ENCODE measurements at places on chromosomes 16 and 17.
A peak's percentile ranks its signal among the peaks of the same experiment; 100 is the strongest.

DNA sequence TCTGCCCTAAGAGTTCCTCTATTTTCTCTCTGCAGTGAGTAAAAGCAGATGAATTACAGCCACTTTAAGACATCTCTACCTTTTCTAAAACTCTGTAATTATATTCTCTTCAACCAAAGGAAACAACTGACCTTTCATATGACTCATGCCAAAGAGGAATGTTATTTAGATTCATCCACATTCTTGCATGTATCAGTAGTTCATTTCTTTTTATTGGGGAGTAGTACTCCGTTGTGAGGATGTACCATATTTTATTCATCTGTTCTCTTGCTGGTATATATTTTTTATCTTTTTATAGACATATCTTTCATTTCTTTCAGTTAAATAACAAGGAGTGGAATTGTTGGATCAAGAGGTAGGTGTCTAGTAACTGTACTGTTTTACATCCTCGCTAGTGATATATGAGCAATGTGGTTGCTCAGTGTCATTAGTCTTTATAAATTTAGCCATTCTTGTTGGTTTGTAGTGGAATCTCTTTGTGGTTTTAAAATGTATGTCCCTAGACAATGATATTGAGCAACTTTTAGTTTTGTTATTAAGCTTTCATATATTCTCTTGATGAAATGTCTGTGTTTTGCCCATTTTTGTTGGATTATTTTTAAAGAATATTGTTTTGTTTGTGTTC, 7.8 kb upstream of the MYH8 start:
- no peak for DNase-seq

DNA sequence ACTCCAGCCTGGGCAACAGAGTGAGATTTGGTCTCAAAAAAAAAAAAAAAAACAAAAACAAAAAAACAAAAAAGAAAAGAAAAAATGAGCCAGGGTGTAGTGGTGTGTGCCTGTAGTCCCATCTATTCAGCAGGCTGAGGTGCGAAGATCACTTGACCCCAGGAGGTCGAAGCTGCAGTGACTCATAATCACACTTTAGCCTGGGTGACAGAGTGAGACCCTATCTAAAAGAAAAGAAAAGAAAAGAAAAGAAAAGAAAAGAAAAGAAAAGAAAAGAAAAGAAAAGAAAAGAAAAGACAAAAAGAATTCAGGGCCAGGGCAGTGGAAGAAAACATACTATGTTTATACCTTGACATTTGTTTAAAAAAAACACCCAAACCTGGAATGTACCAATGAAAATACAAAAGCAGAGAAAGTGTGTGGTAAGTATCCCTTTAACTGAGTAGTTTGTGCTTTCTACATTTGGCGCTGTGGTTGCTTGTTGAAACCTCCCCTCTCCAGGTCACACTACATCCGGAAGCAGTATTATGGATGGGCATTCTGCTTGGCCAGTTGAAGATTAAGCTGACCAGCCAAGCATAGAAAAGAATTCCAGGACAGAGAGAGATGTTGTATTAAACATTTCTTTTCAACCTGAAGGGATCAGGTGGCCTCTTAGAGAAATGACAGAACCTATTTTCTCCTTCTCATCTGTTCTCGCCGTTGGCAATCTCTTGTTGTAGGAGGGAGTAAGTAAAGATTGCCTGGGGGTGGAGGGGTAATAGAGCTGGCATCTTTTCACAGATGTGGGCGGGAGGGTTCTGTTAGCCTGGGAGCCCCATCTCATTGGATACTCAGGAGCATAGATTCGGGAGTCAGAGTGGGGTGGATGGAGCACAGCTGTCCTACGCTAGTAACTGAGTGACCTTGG, 12.1 kb upstream of the PRKCB start:
- DNase-seq = no peak

DNA sequence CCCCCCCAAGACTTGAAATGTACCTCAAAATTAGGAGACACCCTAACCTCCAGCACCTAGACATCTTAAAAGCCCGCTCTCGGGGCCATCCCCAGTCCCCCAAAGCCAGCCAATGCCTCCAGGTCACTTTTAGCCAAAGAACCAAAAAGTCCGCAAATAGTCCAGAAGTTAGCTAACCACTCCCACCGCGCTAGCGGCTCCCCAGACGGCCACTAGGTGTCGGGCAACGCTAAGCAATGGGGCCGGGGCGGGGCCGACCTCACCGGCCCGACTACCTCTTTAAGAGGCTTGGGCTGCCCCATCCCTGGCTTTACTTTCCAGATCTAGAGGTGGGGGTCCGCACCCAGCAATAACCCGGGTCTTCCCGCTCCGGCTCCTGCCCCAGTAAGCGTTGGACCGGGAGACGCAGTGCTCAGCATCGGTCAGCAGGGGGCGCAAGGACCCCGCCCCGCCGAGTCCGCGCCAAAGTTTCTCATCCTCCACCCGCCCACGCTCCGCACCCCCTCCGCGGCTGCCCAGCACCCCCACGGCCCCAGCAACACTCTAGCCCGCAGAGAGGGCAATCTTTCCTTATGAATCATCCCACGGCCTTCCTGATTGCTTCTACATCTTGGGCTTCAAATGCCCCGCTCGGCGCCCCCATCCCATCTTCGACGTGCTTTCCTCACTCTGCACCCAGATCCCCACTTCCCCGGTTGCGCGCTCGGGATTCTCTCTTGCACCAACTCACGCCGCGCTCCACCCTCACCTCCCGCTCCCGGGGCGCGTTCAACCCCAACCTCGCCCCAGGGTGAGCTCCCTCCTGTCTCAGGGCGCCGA, 765 bp downstream of the COL1A1 start:
- DNase-seq = peak; percentile 46

- DNase-seq = peak; percentile 44
These were observed at the start of gene NT5C3B for GRCh38 chr17:41835800-41836549. TSS of gene NT5C3B (minus strand) at chr17:41836232. CDS start at chr17:41836193, 39 bp downstream.

DNA sequence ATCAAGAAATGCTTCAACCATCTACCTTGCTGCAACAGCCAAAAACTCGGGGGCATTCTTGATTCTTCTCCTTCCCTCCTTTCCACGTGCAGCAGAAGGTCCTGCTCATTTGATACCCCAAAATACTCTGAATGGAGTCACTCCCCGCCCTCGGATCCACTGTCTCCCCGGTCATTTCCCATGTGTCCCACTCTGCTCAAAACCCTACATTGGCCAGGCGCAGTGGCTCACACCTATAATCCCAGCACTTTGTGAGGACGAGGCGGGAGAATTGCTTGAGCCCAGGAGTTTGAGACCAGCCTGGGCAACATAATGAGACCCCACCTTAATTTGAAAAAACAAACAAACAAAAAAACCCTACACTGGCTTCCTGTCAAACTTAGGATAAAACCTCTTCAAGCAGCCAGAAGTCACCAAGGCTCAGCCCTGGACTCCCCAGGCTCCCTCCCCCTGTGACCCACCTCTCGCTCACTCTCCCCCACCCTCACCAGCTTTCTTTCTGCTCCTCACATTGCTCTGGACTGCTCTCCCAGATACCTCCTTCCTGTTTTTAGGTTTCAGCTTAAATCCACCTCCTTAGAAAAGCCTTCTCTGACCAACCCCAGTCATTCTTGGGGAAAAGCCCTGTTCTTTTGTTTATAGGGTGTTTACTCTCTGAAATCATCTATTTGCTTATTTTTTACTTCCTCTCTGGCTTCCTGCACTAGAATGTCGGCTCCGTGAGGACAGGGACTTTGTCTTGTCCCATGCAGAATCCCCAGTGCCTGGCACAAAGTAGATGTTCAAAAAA, 2.8 kb downstream of the SLC13A2 start:
- DNase-seq = no peak

GRCh38 chr17:14321476-14321949, 20.6 kb downstream of the HS3ST3B1 start:
- DNase-seq = no peak

GRCh38 chr16:83686726-83687125, 121.1 kb upstream of the HSBP1 start:
- DNase-seq = no peak

DNA sequence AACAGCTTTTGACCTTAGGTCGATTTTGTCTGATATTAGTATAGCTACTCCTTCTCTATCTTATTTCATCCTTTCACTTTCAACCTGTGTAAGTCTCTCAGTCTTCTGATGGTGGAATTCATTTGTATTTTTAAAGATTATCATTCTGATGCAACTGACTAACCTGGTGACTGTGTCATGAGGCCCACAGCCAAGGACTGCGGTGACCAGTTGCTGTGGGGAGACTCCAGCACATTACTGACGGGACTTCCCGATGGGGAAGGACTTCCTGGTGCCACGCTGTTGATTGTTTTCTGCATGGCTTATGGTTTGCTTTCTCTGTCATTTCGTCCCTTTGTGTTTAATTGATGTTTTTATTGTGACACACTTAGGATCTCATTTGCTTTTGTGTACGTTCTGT, 34.2 kb downstream of the RMI2 start:
- peak; percentile 44 for DNase-seq

GRCh38 chr17:63609816-63610573, 9.3 kb downstream of the TACO1 start:
- DNase-seq = no peak

- peak; percentile 59 for DNase-seq
These were observed 158.6 kb upstream of the CHMP6 start for GRCh38 chr17:80832888-80833583.

DNA sequence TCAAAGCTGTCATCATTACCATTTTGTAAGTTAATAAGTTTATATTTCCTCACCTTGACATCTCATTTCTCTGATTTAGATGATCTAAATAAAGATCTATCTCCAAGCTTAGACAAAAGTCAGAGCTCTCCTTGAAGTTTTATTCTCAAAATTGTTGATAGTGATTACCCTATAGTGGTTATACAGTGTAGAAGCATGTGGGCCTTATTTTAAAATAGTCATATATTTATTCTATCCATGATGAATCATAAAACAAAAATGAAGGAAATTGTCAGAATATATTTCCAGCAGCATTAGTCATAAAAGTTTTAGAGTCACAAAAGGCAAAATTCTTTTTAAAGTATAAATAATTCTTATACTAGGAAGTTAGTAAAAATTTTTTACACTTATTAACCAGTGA, 49.0 kb downstream of the RHOT1 start:
- no peak for DNase-seq
